Stimulated activated CD4-positive, alpha-beta T cell treated with anti-CD3 and anti-CD28 coated beads, TNF-alpha, amount 100 ng/mL, for 1 hour (primary cell): ENCODE measurements at places on chromosomes 6 and 20.

DNA sequence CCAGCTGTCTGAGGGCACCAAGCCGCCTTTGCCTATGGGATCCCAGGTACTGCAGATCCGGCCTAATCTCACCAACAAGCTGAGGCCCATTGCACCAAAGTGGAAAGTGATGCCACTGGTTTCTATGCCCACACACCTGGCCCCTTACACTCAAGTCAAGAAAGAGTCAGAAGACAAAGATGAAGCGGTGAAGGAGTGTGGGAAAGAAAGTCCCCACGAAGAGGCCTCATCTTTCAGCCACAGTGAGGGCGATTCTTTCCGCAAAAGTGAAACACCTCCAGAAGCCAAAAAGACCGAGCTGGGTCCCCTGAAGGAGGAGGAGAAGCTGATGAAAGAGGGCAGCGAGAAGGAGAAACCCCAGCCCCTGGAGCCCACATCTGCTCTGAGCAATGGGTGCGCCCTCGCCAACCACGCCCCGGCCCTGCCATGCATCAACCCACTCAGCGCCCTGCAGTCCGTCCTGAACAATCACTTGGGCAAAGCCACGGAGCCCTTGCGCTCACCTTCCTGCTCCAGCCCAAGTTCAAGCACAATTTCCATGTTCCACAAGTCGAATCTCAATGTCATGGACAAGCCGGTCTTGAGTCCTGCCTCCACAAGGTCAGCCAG, 283.0 kb downstream of the TSHZ2 start:
- DNase-seq = no peak

- DNase-seq = no peak
Observed at GRCh38 chr6:12022481-12022880, 10.4 kb downstream of the HIVEP1 start.

DNA sequence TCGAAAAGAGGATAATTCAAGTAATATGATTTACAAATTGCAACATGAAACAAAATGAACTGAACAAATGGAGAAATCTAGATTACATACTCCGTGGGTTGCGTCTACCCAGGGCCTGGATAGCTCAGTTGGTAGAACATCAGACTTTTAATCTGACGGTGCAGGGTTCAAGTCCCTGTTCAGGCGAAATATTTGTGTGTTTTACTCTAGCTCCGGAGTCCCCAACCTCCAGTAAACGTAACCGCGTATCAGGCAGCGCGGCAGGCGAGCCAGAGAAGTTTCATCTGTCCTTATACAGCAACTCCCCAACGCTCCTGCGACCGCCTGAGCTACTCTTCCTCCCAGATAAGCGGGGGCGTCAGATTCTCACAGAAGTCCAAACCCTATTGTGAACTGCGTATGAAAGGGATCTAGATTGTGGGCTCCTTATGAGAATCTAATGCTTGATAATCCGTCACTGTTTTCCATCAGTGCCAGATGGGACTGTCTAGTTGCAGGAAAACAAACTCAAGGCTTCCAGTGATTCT, 176.1 kb downstream of the TRIM27 start:
- DNase-seq = no peak

GRCh38 chr6:4910037-4910760, 93.6 kb downstream of the RPP40 start:
- DNase-seq = no peak

DNA sequence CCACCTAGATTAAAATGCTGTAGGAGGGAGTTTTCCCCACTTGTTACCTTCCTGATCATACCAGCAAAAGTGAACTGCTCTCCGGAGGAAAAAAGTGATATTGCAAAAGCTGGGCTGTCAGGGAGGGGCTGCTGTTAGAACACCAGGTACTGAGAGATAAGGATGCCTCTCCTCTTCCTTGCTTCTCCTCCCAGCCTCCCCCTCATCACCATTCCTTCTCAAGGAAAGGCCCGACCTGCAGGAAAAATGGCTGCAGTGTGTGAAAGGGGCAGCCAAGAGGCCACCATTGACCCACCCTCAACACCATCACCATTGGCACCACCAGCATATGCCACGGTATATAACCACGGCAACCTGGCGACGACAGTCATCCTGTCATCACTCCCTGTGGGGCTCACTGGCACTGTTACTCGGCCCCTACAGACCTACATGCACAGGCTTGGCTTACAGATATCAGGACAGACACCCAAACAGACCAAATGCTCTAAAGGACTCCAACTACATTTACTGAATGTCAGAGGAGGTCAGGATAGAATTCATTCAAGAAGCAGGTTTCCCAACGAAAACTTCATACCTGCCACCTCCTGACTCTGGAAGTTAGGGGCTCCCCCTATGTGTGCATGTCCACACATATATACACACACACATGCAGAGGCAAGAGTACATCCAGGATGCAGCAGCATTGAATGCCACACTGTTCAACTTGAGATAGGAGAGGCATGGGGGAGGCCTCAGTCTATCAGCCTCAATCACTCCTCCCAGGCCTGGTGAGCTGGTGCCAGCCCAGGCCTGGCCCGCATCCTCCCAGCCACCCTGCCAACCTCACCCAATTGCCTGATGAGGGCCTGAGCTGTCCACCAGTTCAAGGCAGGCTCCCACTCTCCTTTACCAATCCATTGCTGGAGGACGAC, 13.9 kb upstream of the MDGA1 start:
- no peak for DNase-seq

DNA sequence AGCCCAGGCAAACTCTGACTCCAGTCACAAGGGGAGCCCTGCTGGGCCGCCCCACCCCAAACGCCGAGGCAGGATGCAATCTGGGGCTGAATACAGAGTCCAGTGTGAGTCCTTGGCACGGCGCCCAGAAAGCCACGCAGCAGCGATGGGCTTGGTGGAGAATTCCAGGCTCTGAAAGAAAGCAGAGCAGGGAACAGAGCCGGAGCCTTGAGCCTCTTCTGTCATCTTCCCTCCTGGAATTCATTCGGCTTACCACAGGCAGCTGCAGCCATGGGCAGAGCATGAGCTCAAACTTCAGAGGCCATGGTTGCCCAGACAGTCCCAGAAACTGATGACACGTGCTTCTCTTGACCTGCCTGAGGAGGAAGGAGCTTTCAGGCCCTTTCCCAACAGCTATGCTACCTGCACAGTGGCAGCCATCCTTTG, 441.1 kb upstream of the JARID2 start:
- no peak for DNase-seq

GRCh38 chr20:57818418-57819181, 108.8 kb upstream of the PMEPA1 start:
- DNase-seq = no peak

DNA sequence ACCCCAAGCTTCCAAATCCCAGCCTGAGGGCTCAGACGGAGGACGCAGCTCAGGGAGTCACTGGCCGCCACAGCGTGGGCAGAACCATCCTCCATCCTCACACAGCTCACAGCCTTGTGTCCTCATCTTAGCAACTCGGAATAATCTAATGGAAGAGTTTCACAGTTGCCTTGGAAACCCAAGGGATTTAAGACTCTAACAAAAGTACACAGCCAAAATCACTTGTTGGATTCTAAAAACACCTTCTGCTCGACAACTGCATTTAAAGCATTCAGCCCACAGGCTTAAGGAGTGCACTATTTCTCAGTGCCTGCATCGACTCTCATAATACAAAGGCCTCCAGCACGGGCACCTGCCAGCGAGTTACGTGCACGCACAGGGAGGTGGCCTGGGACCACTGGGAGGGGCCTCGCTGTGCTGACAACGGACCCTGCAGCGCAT, 45.4 kb downstream of the ZBTB46 start:
- no peak for DNase-seq

DNA sequence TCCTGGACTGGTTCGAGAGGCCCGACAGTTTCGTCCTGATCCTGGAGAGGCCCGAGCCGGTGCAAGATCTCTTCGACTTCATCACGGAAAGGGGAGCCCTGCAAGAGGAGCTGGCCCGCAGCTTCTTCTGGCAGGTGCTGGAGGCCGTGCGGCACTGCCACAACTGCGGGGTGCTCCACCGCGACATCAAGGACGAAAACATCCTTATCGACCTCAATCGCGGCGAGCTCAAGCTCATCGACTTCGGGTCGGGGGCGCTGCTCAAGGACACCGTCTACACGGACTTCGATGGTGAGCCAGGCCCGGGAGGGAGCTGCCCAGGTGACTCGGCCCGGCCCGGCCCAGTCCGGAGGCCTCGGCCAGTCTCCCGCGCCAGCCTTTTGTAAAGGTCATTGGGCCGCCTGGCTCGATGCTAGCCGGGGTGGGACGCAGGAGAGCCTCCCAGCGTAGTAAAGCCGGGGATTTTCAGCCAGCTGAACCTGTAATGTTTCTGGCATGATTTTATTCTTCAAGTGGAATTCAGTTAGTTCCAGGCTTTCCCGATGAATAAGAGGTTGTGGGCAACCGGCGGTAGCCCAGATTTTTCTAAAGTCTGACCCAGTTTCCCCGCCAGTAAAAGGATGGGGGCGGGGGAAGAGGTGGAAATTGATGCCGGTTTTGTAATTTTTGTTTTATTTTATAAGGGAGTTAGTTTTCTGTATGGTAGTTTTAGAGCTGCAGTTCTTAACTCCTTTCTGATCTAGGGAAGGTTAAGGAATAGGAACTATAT, 1.4 kb downstream of the PIM1 start:
- no peak for DNase-seq

DNA sequence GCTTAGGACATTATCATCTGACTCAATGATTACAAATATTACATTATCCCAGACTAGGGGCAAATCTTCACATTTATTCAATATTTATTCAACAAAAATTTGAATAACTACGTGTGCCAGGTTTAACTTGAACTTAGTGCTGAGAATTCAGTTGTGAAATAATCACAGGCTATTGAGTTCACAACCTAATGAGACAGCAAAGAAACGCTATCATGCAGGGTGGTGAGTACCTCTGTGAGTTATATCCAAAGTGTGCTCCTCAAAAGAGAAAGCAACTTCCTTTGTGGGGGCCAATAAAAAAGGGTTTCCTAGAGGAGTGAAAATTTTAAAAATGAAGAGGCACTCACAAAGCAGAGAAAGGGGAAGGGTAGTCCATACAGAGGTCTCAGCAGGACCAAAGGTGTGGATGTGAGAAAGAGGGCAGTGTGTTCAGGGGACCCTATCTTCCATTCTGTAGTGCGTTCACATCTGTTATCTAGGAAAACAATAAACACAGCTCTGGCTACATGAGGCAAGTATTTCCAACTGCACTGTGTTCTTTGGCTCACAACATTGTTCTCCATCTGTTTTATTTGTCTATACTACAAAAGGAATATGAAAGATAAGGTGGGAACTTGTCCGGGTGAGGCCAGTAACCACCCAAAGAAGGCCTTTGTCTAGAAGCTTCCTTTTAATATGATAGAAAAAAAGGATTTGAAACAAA, 155.4 kb upstream of the MARCKS start:
- DNase-seq = no peak

GRCh38 chr6:134896910-134897309, 53.0 kb downstream of the ALDH8A1 start:
- no peak for DNase-seq

GRCh38 chr6:1507251-1507650, 102.5 kb upstream of the FOXC1 start:
- DNase-seq = no peak

DNA sequence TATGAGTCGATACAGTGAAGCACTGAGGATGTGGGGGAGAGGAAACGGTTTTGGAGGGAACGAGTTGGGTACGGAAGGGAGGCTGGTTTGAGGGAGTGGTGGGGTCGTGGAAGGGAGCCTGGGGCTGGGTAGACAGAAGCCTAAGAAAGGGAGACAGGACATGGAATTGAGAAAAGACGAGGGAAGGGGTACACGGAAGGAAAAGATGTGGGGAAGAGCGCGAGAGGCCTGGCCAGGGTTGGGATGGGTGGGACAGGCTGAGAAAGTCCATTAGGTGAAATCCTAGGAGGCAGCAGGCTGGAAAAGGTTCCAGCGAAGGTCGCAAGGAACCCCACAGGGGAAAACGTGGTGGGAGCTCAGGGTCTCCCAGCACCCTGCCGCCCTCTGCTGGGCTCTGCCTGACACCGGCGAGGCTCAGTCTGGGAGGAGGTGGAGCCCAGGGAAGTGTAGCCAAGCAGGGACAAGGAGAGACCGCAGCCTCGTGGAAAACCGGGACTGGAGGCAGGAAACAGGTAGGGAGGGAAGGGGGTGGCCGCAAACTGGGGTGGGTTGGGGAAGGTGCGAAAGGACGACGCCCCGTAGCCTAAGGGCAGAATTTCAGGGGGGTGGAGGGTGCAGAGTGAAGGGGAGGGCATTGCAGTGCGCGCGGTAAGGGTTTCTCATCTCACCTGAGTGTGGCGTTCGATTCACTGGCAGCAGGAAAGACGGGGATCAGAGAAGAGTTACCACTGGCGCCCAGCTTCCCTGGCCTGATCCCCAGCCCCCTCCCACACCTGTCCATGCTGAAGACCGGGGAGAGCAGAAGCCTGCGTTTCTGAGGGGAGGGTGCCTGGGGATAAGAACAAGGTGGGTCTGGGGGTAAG, 4.3 kb downstream of the GABBR1 start:
- no peak for DNase-seq
